ENCODE measurements at places on chromosomes 2 and 18.

GRCh38 chr2:24508878-24509277 lies 17.8 kb downstream of the NCOA1 start:
- no peak for DNase-seq

GRCh38 chr2:233844836-233845235 lies 9.5 kb downstream of the HJURP start:
- DNase-seq = no peak

DNA sequence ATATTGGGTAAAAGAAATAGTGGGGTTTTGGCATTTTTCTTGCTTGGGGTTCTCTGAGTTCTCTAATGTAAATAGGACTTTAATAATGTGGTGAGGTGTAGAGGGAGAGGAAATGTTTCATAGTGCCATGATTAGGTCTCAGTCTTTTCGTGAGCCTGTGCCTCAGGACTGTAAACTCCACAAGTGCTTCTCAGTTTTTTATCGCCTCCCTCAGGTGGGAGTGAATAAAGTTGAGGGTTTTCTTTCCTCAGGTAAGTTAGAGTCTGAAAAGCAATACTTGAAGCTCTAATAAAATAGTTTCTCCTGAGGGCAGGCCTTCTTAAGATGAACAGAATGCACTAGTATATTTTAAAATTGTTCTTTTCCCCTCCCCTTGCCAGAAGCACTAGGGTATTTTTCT lies 243.1 kb upstream of the SETBP1 start:
- no peak for DNase-seq

GRCh38 chr2:180938451-180938850 lies 42.0 kb upstream of the UBE2E3 start:
- no peak for DNase-seq

DNA sequence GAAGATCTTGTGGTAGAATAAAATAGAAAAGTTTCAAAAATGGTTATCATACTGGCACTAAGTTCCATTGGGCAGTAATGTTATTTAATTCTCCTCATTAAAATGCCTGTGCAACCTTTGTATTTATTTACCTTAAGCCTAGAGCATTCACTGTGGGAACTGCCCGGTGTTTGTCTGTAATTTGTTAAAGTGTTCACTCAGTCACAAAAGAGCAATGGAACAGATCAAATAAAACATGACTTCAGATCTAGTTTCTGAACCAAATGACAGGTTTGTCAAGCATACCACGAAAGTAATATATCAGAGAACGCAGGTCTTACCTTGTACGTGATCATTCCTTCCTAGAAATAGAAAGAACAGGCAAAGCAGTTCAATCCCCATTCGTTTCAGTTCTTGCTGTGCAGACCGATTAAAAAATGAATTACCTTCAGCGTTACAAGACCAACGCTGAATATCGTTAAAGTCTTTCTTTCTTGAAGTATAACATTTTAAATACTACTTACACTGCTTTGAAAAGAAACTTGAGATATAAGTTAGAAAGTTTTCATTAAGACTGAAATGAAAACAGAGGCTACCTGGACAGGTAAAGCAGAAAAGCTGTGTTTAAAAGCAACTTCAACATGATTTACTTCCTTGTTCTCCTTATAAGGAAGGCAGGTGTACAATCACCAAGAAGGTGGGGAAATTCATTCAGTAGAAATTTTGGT lies at the start of gene ITGB6:
ITGB6 (minus strand) TSS at position 590 of the 707 bp plus-strand sequence; CDS start at position 381, 209 bp downstream.
- no peak for DNase-seq

- no peak for DNase-seq
Measured at GRCh38 chr2:222813177-222813843, 47.5 kb upstream of the ACSL3 start.

- no peak for DNase-seq
Measured at GRCh38 chr2:10370390-10370789, 67.7 kb downstream of the HPCAL1 start.

GRCh38 chr2:233267516-233268245 lies 16.2 kb downstream of the ATG16L1 start:
- DNase-seq = no peak

- DNase-seq = no peak
Measured at GRCh38 chr18:67428158-67428557, 88.4 kb downstream of the DSEL start.

DNA sequence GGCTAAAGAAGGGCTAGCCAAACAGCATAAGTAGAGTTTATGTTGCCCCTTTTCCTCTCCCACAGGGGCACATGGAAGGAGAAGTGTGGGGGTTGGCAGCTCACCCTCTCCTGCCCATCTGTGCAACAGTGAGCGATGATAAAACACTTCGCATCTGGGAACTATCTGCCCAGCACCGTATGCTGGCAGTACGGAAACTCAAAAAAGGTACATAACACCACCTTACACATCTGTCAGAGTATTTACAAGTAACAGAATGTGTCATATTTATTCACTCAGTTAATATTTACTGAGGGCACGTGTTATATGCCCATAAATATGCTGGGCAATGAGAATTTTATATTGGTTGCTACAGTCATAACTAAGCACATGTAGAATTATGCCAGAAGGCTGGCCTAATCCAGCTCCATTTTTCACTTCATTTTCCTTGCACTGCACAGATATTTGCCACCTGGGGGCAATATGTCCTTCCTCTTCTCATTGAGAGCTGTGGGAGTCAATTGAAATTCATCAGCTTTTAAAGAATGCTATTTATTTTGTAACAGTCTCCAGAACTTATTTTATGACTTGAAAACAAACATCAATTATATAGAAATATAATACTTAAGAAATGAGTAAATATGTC lies 150.6 kb downstream of the RTN4 start:
- DNase-seq = no peak

- DNase-seq = no peak
Measured at GRCh38 chr2:188604579-188604978, 312.9 kb downstream of the GULP1 start.

GRCh38 chr2:199989822-199990221 lies 34.4 kb downstream of the MAIP1 start:
- DNase-seq = no peak

- DNase-seq = no peak
Measured at GRCh38 chr2:196849895-196850294, 40.7 kb upstream of the C2orf66 start.

GRCh38 chr18:25111377-25112288 lies 240.3 kb downstream of the ZNF521 start:
- no peak for DNase-seq

GRCh38 chr2:111972955-111973565 lies 74.7 kb downstream of the MERTK start:
- no peak for DNase-seq

- DNase-seq = no peak
Measured at GRCh38 chr2:196980473-196980872, 54.0 kb upstream of the PGAP1 start.

GRCh38 chr2:236085647-236086046 lies 82.5 kb downstream of the GBX2 start:
- DNase-seq = peak; percentile 64

DNA sequence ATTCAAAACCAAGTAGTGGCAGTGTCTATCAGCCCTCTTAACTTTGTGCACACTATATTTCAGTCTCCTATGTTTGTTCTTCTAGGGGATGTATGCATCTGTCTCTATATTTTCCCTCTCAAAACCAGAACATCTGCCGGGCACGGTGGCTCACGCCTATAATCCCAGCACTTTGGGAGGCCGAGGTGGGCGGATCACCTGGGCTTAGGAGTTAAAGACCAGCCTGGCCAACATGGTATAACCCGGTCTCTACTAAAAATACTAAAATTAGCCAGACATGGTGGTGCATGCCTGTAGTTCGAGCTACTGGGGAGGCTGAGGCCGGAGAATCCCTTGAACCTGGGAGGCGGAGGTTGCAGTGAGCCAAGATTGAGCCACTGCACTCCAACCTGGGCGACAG lies 9.9 kb upstream of the GAREM2 start:
- DNase-seq = no peak

- no peak for DNase-seq
Measured at GRCh38 chr2:25127646-25128045, 40.7 kb downstream of the POMC start.

- DNase-seq = no peak
Measured at GRCh38 chr2:8477552-8478470, 204.0 kb upstream of the ID2 start.

DNA sequence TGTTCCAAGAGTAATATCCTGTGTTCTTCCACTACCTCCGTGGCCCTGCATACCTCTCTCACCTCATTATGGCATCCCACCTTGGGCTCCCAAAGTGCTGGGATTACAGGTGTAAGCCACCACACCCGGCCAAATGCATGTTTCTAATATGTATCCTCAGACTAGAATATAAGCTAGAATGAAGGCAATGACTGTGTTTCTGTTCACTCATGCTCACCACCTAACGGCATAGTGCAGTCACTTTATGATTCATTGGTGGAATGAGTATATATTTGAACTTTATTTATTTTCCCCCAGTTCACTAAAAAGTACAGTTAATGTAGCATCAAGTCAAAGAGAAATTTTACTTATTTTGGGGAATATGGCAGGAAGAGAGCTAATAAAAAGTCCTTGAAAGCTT lies 11.3 kb downstream of the PIGN start:
- no peak for DNase-seq

- DNase-seq = no peak
Measured at GRCh38 chr2:210539578-210540416, 16.6 kb upstream of the CPS1 start.

DNA sequence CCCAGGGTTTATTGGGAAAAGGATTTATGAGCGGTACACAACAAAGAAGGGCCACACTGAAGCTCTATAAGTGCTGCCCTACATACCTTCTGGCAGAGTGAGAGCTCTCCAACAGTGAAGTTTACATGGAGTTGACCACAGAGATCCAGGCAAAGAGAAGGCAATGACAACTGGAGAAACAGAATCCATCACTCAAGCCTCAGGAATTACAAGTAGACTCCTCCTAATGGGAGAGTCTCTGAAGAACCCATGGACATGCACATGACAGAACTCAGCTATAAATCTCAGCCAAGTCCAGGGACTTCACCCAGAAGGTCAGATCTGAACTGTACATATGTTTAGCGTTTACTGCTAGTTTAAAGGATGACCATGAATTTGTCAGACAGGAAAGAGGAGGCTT lies 164.7 kb downstream of the DNAH7 start:
- no peak for DNase-seq

DNA sequence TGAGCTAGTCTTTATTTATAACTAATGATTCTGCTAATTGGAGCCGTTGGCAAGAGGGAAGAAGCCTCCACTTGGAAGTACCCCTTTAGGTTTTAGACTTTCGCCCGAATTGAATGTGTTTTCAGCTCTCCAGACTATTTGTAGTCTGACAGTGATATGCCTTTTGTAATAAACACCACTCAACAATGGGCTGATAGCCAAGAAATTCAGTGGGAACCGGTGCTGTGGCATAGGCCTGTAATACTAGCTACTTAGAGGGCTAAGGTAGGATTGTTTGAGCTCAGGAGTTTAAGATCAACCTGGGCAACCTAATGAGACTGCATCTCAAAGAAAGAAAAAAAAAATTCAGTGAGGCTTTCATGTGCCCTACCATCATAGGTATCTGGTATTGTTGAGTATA lies 13.6 kb upstream of the ZSCAN30 start:
- no peak for DNase-seq

- no peak for DNase-seq
Measured at GRCh38 chr18:8800445-8800844, 95.1 kb downstream of the MTCL1 start.

DNA sequence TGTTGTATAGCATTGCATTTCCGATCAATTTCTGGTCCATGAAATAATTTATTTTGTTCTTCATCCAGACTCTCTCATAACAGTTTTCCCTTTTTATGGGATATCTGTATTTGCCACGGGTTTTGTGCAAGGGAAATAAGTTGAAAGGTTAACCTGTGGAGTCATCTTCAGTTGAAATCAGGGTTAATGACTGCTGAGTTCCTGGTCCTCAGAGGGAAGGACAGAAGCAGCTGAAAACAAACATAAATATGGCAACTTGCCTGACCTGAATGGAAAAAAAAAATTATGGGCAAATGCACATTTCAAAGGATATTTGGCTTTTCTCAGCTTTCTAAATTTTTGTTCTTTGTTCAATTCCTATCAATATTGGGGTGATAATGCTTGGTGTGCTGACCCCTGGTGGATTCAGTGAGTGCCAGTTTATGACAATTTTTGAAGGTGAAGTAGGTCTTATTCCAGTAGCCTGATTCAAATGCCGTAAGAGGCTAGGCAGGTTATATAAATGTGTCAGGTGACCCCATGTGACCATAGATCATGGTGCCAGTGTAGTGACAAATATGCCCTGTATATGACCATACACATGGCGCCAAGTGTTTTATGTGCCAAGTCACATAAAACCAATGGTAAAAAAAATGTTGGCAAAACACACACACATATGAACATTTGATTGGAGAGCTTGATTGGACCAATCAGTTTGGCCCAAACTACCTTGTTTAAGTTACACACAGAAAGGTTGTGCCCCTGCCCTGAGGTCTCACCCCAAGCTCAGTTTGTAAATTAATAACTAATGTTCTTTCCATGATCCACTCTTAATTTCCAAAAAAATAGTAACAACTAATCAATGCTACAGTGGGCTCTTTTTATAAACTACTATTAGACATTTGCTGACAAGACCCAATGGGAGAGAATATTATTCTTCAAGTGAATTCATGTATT lies 47.6 kb upstream of the FAM124B start:
- DNase-seq = no peak

DNA sequence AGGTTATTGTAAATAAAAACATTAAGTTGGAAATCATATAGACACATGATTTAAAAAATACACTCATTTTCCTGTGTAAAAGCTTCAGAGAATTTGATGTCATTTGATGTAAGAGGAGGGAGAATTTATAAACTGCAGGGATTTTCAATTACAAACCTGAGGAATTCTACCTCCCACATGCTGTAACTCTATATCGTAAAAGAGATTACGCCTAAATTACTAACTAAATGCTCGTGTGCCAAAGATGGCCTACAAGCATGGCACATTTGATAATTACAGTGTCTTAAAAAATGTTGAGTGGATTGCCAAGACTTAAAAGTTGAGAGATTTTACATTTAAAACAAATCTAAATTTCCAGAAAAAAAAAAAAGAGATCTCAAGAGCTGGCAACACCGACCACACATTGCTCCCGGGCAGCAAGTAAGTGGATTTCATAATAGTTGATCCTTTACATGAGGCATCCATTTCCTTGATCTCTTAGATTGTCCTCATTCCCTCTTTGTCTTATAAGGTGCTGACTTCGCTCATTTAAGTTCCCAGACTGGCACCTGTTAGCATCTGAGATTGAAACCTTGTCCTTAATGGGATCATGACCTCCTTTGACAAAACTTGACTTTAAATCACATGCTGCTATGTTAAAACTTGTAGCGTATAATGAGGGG lies 840.3 kb upstream of the ZEB2 start:
- no peak for DNase-seq

- peak; percentile 32 for DNase-seq
Measured at GRCh38 chr2:239318151-239318611, 82.6 kb downstream of the HDAC4 start.

GRCh38 chr2:198096965-198097364 lies 292.6 kb downstream of the PLCL1 start:
- DNase-seq = no peak

GRCh38 chr2:152584301-152584700 lies 133.0 kb downstream of the PRPF40A start:
- DNase-seq = no peak

DNA sequence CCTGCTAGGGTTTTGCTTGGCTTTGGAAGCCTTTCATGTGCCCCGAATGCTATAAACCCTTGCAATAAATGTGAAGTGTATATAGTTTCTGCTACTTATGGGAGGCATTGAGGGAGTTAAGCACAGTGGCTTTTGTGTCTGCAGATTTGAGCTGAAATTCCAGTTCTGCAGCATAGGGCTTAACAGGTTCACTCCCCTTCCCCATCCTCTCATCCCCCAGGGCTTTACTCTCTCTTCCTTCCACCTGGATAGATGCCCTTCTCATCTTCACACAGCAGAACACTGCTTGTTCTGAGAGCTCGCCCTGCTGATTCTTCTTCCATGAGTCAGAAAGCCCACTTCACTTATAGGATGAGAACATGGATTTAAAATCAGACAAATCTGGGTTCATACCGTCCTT lies 37.2 kb downstream of the SOX11 start:
- DNase-seq = no peak

Data from ecto neural progenitor cell (in vitro differentiated cells).